Progenitor cell of endocrine pancreas (in vitro differentiated cells): ENCODE measurements at places on chromosomes 11 and 22. TPM values are rescaled to one million over a fixed set of nuclear protein-coding genes. Genes with fewer than 3 reads are reported as not detected.
A peak's percentile ranks its signal among the peaks of the same experiment; 100 is the strongest.

DNA sequence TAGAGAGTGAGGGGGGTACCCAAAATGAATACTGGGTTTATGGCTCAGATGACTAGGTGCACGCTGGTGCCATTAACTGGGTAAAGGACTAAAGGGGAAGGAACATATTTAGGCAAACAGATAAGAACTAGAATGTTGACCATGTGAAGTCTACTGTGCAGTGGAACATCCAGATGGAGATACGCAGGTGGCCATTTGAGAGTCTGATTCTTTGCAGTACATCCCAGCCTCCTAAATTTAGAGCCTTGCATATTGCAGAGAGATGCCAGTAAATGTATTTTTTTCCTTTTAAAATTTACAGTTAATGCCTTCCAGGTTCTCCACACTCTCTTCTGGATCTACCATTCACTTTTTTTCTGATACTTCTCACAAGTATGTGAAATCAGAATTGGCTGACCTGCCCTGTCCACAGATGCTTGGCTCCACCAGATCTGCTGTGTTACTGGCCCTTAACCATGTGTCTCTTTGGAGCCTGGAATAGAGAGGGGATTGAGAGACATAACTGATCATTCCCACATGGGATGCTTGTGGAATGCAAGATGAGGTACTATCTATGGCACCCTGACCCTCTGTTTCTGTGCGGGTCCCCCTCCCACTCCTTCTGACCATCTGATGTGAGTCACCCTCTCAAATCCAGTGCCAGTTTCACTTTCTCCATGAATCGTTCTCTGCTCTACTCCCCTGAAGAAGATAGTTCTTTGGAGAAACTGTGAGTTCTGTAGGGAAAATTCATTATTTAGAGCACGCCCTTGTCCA is 77.0 kb upstream of the NCAM1 start:
- H3K27me3 ChIP-seq = no peaks in the 10 kb centered on the region
- DNase-seq = no peak
- no peak overlapping the region for H3K27ac ChIP-seq
- H3K4me3 ChIP-seq = no peak overlapping the region
- H3K4me1 ChIP-seq = peaks cover 11% of the 10 kb centered on the region

- H3K4me1 ChIP-seq = no peaks in the 10 kb centered on the region
- no peak overlapping the region for H3K27ac ChIP-seq
- H3K36me3 ChIP-seq = peaks cover 2% of the 10 kb centered on the region
- no peaks in the 10 kb centered on the region for H3K27me3 ChIP-seq
- H3K4me3 ChIP-seq = no peak overlapping the region
These were observed 324.6 kb upstream of the PDGFD start for GRCh38 chr11:104488561-104488960.

GRCh38 chr11:96337541-96338431 is 5.2 kb downstream of the MAML2 start:
- DNase-seq = no peak
- H3K27ac ChIP-seq = peak overlapping the region; percentile 69
- H3K4me3 ChIP-seq = peak overlapping the region; percentile 9
- no peaks in the 10 kb centered on the region for H3K27me3 ChIP-seq

DNA sequence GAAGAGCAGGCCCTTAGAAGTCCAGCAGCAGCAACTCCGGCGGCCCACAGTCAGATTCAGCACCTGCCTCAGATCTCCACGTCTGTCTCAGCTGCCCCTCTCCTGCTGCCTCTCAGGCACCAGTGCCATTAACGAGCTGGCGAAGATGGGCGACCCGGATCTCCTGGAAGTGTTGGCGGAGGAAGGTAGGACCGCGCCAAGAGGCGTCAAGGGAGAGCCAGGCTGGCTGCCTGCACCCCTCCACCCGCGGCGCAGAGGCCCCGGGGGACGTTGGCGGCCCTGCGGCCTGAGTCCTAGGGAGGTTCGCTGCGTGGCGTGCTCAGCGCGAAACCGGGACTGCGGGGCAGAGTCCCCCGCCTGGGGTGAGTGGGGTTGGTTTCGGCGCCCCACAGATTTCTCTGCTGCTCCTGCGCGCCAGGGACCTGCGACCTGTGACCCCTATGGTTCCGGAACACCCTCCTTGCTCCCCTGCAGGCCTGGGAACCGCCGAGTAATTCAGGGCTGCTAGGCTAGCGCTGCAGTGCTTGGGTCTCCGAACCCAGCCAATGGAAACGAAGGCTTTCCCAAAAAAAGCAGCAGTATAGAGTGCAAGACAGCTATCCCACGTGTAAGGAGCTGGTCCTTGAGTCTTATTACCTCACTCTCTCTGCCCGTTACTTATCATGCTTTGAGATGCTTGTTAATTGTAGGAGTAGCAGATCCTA is 615 bp downstream of the ANO5 start:
- peak overlapping the region; percentile 94 for H3K27ac ChIP-seq
- H3K4me3 ChIP-seq = peak overlapping the region; percentile 96
- H3K27me3 ChIP-seq = peaks cover 5% of the 10 kb centered on the region
- peaks cover 8% of the 10 kb centered on the region for H3K4me1 ChIP-seq
- no peaks in the 10 kb centered on the region for H3K36me3 ChIP-seq

DNA sequence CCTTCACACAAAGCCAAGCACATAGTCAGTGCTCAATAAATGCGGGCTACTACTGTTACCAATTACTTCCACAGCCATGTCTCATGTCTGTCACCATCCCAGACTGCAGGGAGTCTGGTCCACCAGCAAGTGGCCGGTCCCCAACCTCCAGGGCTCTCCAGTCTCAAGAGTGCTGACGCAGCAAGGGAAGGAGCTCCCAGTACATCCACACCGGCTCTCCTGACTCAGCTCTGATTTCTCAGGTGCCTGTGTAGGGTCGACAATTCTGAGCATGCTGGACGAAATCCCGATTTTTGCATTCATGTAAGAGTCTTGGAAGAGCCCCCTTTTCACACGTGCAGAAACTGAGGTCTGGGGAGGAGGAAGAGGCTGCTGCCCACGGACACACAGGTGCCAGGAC is 10.3 kb upstream of the NEFH start:
- peaks cover 71% of the 10 kb centered on the region for H3K27me3 ChIP-seq
- peaks cover 2% of the 10 kb centered on the region for H3K4me1 ChIP-seq
- no peak for DNase-seq
- no peak overlapping the region for H3K27ac ChIP-seq
- peak overlapping the region; percentile 40 for H3K4me3 ChIP-seq
- H3K36me3 ChIP-seq = no peaks in the 10 kb centered on the region

GRCh38 chr11:15291885-15292284 is 177.2 kb downstream of the INSC start:
- no peak for DNase-seq
- H3K4me1 ChIP-seq = no peaks in the 10 kb centered on the region

DNA sequence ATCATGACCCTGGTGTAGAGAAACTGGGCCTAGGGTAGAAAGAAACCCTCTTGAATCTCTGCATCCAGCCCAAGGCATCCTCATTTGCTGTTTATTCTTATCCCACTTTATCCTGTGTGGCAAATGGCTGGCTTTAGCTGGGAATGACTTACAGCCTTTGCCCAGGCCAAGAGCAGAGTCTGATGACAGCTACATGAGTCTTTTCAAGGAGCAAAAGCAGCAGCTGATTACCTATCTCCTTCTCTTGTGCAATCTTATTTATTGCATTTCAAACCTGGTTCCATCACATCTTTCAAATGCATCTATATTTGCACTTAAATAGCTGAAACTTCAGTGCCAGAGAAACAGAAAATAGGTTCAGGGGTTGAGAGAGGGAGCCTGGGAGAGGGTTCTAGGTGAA is 26.1 kb downstream of the SYT13 start:
- peaks cover 3% of the 10 kb centered on the region for H3K27me3 ChIP-seq
- no peak for DNase-seq
- peaks cover 9% of the 10 kb centered on the region for H3K4me1 ChIP-seq
- no peak overlapping the region for H3K4me3 ChIP-seq
- peaks cover 2% of the 10 kb centered on the region for H3K36me3 ChIP-seq

DNA sequence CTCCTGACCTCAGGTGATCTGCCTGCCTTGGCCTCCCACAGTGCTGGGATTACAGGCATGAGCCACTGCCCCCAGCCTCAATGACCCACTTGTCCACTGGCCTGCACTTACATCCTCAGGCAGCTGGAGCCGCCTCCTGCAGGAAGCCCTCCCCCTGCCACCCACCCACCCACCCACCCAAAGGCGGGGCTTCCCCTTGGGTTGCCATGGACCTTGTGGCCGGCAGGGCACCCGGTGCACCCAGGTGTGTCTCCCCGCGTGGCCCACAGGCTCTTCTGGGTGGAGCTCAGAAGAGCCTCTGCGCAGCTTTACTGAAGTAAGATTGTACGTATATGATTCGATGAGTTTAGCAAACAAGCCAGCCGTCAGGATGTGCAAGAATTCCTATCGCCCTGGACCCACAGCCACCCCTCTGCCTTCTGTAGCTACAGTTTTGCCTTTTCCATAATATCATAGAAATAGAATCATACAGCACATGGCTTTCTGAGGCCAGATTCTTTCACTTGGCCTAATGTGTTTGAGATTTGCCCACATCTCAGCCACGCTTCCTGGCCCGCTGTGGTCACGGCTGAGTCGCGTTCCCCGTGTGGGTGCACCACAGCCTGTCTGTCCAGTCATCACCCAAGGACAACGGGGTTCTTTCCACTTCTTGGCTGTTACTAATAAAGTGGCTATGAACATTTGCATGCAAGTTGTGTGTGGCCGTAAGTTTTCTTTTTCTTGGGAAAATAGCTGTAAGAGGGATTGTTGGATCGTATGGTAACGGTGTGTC is 5.3 kb upstream of the BRSK2 start:
- H3K27ac ChIP-seq = no peak overlapping the region
- H3K4me3 ChIP-seq = peak overlapping the region; percentile 26
- H3K4me1 ChIP-seq = peaks cover 6% of the 10 kb centered on the region
- H3K36me3 ChIP-seq = no peaks in the 10 kb centered on the region
- no peak for DNase-seq

DNA sequence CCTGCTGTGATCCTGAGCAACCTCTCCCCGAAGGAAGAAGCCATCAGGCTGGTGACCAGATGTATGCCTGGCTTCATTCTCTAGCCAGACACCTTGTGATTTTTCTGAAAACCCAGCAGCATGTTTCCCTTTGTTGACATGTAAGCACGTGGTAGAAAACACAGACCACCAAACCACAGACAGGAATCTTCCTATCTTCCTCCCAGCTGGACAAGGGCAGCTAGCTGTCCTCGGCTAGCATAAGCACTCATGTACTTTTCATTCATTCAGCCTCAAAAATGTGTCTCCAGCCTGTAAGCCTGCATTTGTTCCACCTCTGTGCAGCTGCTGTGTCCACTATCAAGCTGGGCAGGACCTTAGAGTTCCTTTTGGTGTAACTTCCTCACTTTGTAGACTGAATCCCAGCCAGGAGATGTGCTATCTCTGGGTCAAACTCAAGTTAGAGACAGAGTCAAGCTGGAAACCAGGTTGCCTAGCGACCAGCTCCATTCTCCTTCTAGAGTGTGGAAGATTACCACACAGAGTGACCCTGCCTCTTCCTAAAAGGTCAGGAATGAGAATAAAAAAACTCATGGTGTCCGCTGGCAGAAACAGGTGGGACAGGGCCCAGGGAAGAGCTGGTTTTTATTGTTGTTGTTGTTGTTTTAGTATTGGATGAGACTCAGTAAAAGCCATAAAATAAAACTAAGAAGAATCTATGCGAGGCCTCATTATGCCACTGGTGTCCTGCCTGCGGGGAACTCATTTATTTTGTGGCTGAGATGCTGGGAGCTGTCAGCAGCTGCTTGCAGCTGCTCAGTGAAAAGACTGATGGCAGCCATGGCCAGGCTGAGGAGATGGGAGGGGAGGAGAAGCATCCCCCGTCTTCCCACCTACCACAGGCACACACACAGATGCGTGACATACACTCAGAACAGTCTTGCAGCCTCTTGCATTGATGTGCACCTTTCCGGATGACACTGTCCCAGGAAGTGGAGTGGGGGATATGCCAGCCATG is 7.4 kb upstream of the CLMP start:
- peaks cover 16% of the 10 kb centered on the region for H3K4me1 ChIP-seq
- DNase-seq = no peak
- H3K27ac ChIP-seq = peak overlapping the region; percentile 76
- H3K36me3 ChIP-seq = no peaks in the 10 kb centered on the region
- no peak overlapping the region for H3K4me3 ChIP-seq
- peaks cover 20% of the 10 kb centered on the region for H3K27me3 ChIP-seq

GRCh38 chr11:87179621-87180020 is 141.9 kb downstream of the TMEM135 start:
- H3K4me1 ChIP-seq = no peaks in the 10 kb centered on the region
- H3K36me3 ChIP-seq = peaks cover 14% of the 10 kb centered on the region
- H3K27ac ChIP-seq = no peak overlapping the region
- DNase-seq = no peak

- no peaks in the 10 kb centered on the region for H3K27me3 ChIP-seq
- DNase-seq = no peak
- peaks cover 17% of the 10 kb centered on the region for H3K4me1 ChIP-seq
These were observed 1427.1 kb downstream of the LRRC4C start for GRCh38 chr11:40032331-40032730.

GRCh38 chr11:1927848-1928469 is 8.5 kb downstream of the TNNT3 start:
- no peaks in the 10 kb centered on the region for H3K4me1 ChIP-seq
- H3K4me3 ChIP-seq = no peak overlapping the region
- DNase-seq = no peak
- no peaks in the 10 kb centered on the region for H3K36me3 ChIP-seq
- peaks cover 24% of the 10 kb centered on the region for H3K27me3 ChIP-seq

- no peaks in the 10 kb centered on the region for H3K4me1 ChIP-seq
- H3K27me3 ChIP-seq = no peaks in the 10 kb centered on the region
- DNase-seq = peak; percentile 51
- no peak overlapping the region for H3K4me3 ChIP-seq
- H3K27ac ChIP-seq = peak overlapping the region; percentile 42
These were observed 6.0 kb upstream of the SUSD2 start for GRCh38 chr22:24175160-24175808.

DNA sequence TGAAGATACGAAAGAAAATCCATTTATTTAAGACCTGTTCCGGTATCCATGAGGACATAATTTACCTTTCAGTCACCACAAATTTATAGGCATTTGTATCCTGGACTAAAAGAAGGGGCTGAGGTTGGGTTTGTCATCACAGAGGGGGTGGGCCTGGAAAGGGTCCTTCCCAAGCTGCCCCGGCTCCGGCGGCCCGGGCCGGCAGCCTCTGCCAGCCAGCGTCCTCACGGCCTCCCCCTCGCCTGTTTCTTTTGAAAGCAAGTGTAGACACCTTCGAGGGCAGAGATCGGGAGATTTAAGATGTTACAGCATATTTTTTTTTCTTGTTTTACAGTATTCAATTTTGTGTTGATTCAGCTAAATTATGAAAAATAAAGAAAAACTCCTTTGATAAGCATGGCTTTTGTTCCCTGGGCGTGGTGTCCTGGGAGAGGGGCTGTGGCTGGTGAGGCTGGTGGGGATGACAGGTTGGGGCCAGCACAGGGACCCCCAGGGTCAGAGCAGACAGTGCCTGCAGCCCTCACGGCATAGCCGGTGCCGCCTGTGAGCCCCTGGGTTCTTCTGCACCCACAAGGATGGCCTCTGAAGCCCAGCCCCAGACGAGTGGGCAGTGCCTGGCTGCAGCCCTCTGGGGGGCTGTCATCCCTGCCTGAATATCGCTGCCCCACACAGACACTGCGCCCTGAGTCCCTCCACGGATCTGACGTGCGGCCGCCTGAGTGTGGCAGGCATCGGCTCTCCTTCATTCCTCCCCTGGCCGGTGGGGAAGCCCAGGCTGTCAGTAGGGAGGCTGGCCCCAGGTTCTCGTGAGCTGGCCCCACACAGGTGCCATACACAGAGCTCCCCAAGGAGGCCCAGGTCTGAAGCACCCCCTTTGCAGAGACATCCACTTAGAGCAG is 1075.9 kb downstream of the BRD1 start:
- H3K4me3 ChIP-seq = no peak overlapping the region
- DNase-seq = no peak
- H3K36me3 ChIP-seq = peaks cover 1% of the 10 kb centered on the region

The LGR4 gene
- 138 and 154 TPM in 2 replicates for total RNA-seq

The DEUP1 gene
- 1.7 TPM in 2 replicates for total RNA-seq

The IGSF9B gene
- 7.8 and 9.4 TPM in 2 replicates for total RNA-seq

The RFPL3 gene
- not detected in 2 replicates for total RNA-seq

The OR8K5 gene
- total RNA-seq = not detected in 2 replicates

The OR8J3 gene
- not detected in 2 replicates for total RNA-seq

The QSER1 gene
- 38.9 and 48.4 TPM in 2 replicates for total RNA-seq

The TSSK2 gene
- total RNA-seq = not detected in 2 replicates

The ANO9 gene
- 31.0 and 34.6 TPM in 2 replicates for total RNA-seq
